Kidney glomerular epithelial cell (primary cell): ENCODE measurements at places on chromosomes 3 and 15.

DNA sequence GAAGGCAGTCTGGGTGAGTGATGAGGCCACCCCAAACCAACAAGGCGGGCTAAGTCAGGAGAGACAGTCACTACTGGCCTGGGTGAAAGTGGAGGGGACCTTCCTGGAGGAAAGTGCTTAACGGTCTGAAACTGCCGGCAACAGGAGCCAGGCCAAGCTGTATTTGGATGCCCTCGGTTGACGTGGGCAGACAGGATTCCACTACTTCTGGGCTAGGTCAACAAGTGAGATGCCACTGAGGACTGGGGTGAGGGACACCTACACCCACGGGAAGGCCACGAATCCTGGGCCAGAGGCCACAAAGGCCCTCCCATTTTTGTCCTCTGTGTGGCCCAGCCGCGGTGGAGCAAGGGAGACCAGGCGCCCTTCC, 12.3 kb downstream of the SPTBN5 start:
- no peak for DNase-seq

DNA sequence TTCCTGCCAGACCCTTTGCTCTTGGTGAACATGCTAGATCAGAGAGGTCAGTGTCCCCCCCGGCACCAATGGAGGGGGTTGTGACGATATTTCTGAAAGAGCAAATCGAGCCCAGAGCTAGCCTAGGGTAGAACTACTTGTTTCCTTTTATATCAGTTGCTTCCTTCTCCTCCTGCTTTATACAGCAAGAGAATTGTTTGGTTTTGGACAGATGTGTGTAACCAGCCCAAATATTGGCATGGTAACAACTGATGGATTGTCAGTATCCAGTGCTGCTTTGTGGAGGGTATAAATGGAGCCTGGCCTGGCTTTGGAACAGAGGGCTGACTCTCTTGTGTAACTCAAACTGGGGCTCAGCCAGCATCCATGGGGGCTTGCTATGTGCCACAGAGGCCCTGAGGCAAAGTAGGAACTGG, 27.2 kb downstream of the SNX1 start:
- DNase-seq, result no peak

DNA sequence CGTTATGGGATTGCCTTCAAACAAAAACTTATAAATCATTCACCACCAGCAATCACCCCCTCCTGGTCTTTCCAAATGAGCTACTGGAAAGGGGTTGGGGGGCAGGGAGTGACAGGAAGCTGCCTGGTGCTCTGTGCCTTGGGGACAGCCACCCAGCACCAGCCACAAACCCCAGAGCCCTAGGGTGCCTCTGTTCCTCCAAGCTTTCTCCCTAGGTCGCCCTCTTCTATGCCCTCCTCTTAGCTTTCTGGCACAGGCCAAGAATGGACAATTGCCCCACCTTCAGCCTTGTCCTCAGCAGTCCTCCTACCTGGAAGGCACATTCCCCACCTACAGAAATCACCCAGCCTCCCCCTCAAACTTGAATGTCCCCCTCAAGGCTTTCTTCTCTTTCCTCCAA, 3.3 kb downstream of the OXTR start:
- DNase-seq, result no peak

- DNase-seq, result peak; percentile 18
These were observed 28.2 kb downstream of the MYEF2 start for GRCh38 chr15:48149858-48150257.

GRCh38 chr15:66823601-66824000, 121.6 kb downstream of the SMAD6 start:
- no peak for DNase-seq

GRCh38 chr3:62529230-62529629, 155.9 kb upstream of the FEZF2 start:
- no peak for DNase-seq

- no peak for DNase-seq
These were observed 207.9 kb upstream of the CDIN1 start for GRCh38 chr15:36371509-36371908.

DNA sequence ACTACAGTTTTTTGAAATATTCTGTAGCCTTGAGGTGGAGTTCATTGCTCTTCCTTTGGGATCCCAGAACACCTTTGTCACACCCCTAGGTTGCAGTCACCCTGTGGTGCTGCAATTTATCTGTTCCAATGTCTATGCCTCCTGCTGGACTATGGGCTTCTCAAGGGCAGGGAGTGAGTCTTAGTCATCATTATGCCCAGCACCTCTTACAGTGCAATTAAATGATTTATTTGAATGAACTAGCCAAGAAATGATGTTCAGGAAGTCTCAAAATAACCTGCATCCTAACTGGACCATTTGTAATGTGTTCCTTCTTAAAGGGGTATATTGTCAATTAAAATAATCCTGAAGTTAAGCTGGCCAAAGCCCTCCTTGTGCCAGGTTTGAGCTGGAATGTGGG, 28.5 kb downstream of the SHC4 start:
- no peak for DNase-seq

DNA sequence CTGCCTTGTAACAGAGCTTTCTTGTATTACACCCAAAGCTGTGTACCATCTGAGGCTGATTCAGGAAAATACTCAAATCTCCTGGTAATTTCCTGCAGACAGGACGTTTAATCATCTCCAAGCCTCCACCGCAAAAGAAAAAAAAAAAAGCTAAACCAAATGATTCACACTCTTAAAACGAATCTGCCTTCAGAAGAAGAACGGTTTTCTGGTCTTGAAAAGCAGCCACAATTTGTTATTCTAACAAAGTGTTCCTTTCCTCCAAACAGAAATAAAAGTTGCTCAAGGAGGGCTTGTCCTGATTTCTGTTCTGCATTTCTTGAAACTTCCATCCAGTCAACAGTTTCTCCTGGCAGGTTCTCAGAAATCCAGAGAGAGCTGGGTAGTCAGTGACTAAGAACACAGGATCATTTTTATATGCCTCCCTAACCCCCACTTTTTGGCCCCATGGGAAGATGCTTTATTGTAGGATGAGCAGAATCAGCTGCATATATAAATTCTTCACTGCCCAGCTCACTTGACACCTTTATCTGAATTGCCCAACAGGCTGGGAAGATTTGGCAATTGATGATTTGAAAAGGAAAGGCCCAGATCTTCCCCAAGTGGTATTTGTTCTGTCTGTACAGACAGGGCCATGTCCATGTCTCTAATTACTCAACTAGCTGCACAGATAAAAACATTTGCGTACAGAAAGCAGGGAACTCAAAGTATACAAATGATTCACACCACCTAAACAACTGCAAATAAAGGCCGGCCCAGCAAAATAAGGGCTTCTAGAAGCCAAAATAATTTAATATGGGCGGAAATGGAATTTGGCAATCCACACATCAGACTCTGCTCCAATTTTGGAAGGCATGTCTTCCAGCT, 41.0 kb upstream of the PRICKLE2 start:
- DNase-seq, result peak; percentile 96

- DNase-seq, result no peak
These were observed 7.1 kb downstream of the P4HTM start for GRCh38 chr3:48997102-48997635.

DNA sequence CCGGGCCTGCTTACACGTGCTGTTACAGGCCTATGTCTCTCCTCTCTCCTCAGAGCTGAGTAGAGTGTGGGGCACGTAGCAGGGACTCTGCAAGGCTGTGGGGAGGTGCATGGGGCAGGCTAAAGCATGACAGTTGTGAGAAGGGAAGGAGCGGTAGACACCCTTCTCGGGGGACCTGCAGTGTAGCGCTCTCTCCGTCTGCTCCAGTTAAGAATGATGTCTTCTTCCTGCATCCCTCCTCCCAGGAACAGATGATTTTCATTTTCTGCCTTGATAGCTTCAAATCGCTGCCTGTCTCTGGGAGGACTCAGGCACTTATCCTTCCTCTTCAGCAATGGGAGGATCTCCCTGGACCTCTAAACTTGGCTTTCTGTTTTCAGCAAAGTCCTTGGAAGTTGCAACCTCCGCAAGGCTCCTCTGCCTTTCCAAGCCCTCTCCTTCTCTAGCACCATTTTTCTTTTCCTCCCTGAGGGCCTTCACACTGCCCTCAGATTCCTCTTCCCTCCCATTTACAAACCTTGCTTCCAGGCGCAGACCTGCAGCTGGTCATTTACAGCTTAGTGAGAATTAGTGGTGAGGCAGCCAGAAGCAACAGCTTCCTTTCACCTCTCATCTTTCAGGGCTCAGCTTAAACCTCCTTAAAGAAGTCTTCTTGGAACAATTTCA, 23.4 kb upstream of the TLE3 start:
- no peak for DNase-seq

DNA sequence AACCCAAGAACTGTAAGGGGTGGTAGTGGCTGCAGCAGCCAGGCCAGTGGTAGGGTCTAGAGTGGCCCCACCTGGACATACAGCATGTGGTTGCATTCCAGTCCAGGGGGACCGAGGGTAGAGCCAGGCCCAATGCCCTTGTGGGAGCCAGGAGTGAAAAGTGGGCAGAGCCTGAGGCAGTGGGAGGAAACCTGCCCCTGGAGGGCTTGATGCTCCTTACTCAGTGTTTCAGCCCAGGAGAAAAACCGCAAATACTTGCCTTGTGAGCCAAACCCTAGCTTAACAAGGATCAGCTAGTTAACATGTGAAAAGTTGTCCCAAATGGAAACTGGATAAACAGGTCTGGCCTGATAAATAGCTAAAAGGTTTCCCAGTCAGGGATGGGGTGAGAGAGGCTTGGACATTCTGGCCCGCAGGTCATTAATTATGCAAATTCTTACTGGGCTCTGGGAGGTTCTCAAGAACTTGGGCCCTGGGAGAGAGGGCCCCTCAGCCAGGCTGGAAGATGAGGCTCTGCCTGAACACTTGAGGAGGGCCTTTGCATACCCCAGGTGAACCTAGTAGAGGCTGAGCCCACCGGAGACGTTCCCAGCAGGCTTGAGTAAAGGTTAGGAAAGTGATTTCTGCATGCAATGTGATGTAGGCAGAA, 222.1 kb downstream of the THSD4 start:
- DNase-seq, result no peak

GRCh38 chr15:34794590-34795206, 651 bp downstream of the ACTC1 start:
- DNase-seq, result no peak
